Ovary (tissue), 10 donors: ENCODE measurements at places on chromosomes 1 and 21. TPM values are rescaled to one million over a fixed set of nuclear protein-coding genes. Genes with fewer than 3 reads are reported as not detected.

DNA sequence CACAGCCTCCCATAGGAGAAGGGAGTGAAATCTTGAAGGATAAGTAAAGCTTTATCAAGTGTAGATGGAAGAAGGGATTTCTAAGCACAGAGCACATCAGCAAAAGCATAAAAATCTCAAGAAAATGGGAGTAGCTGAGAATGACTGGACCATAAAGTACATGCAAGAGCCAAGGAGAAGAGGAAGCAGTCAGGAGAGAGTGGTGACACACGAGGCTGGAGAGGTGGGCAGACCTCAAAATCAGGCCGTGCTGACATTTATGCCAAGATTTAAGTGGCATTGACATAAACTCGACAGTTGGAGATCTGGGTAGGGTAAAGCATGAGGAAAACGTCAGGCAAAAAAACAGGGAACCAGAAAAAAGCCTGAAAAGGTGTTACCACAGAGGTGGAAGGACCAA is 62.3 kb downstream of the GFI1 start:
- H3K4me3 ChIP-seq: no peak overlapping the region
- H3K36me3 ChIP-seq: no peaks in the 10 kb centered on the region
- no peak overlapping the region for H3K27ac ChIP-seq
- no peaks in the 10 kb centered on the region for H3K27me3 ChIP-seq
- H3K4me1 ChIP-seq: no peaks in the 10 kb centered on the region
- DNase-seq: no peak

CGN gene
- total RNA-seq: 3.2 TPM

DNA sequence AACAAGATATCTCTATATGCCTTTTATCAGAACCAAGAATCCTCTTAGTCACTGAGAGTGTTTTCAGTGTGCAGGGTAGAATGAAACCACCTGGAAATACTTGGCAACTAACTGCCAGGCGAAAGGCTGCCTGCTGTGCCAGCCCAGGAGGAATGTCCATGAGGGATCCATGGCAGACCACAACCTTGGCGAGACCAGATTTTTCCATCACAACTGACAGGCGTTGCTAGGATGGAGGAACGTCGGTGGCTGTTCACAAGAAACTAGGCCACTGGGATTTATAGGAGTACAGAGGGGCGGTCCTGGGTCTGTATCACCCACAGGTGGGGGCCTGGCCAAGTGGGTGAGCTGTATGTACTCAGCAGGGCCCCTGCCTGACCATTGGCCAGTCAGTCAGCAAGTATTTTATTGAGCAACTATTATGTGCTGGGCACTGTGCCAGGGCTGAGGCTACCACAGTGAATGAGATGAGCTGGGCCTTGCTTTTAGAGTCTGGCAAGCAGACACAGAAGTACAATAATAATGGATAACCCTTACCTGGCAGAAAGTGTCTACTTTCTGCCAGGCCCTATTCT is 199.4 kb downstream of the FOXD2 start:
- H3K36me3 ChIP-seq: no peaks in the 10 kb centered on the region
- no peaks in the 10 kb centered on the region for H3K27me3 ChIP-seq
- H3K27ac ChIP-seq: no peak overlapping the region
- H3K4me1 ChIP-seq: no peaks in the 10 kb centered on the region

E2F2 gene
- total RNA-seq: 1.1 TPM

MIXL1 gene
- 0.34 TPM for total RNA-seq

DNA sequence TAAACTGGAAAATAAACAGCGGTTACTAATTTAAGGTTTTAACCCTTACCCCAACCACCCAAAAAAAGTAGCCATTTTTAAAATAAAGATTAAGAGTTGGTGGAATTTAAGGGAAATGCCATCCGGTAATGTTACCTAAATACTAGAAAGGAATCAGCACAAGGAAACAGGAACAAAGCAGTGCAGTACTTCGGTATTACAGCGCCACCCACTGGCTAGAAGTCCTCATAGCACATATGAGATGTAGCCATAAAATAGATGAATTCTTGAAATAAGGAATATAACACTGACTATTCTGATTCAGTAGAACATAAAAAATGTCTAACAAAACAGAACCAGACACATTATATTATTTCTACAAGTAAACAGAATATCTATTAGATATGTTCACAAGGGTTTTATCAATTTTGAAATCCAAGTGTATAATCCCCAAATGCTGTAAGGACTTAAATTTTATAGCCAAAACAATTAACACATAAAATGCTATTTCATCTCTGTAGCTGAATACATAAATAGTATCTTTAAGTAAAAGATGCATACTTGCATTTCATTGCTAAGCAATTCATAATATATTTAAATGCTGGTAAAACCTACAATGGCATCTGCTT is 58.8 kb downstream of the FRRS1 start:
- no peaks in the 10 kb centered on the region for H3K27me3 ChIP-seq
- no peak overlapping the region for H3K4me3 ChIP-seq
- DNase-seq: peak; percentile 80
- no peaks in the 10 kb centered on the region for H3K36me3 ChIP-seq

GRCh38 chr1:24374891-24375786 is 38.4 kb downstream of the STPG1 start:
- H3K27me3 ChIP-seq: no peaks in the 10 kb centered on the region
- H3K36me3 ChIP-seq: no peaks in the 10 kb centered on the region
- DNase-seq: no peak
- no peak overlapping the region for H3K27ac ChIP-seq
- H3K4me1 ChIP-seq: no peaks in the 10 kb centered on the region

SDC3 gene
- 28.8 TPM for total RNA-seq

LEFTY2 gene
- total RNA-seq: 196 TPM

- peak overlapping the region; percentile 43 for H3K4me3 ChIP-seq
- H3K27ac ChIP-seq: no peak overlapping the region
- no peaks in the 10 kb centered on the region for H3K36me3 ChIP-seq
- no peaks in the 10 kb centered on the region for H3K27me3 ChIP-seq
- peaks cover 2% of the 10 kb centered on the region for H3K4me1 ChIP-seq
These were observed 2.0 kb downstream of the LORICRIN start for GRCh38 chr1:153261281-153262069.

PRAMEF5 gene
- total RNA-seq: not detected

DNA sequence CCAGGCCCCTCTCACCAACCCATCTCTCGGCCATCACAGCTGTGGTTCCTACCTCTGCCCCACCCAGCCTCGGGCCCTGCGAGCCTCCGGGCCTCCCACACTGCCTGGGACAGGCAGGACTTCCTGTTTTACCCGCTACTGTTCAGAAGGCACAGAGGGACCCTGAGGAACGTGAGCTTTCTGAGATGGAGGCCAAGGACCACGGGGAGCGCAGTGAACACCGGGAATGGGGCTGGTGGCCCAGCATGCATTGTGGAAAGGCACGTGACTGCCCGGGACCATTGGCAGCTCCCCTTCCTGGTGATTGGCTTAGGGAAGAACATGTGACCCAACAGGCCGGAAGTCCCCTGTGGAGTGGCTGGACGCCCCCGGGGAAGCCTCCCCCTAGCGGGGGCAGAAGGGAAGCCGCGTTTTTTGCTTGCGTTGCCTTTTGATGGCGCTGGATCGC is 7.0 kb downstream of the S100B start:
- H3K36me3 ChIP-seq: no peaks in the 10 kb centered on the region
- no peak overlapping the region for H3K27ac ChIP-seq
- no peak for DNase-seq
- no peak overlapping the region for H3K4me3 ChIP-seq
- peaks cover 22% of the 10 kb centered on the region for H3K4me1 ChIP-seq
- H3K27me3 ChIP-seq: no peaks in the 10 kb centered on the region

DNA sequence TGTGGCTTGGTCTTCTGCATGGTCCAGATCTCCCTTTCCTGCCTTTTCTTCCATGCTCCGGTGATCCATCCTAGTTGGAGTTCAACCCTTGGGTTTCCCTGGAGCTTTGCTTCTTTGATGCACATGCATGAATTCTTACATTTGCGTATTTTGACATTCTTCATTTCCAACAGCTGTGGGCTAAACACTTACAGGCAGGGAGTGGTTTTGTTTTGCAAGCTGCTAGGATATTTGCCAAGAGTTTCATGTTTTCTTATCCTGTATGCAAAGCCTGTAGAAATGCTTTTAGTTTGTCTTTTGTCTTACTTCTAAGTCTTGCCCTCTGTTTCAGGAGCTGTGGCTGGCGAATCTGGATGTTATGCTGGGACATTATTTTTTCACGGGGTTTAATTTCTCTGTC is 90.3 kb upstream of the PAXBP1 start:
- H3K27ac ChIP-seq: no peak overlapping the region
- H3K4me3 ChIP-seq: no peak overlapping the region
- H3K4me1 ChIP-seq: peaks cover 3% of the 10 kb centered on the region

GRCh38 chr21:46099476-46099875 is 1.6 kb downstream of the COL6A2 start:
- no peaks in the 10 kb centered on the region for H3K27me3 ChIP-seq
- H3K36me3 ChIP-seq: no peaks in the 10 kb centered on the region

DNA sequence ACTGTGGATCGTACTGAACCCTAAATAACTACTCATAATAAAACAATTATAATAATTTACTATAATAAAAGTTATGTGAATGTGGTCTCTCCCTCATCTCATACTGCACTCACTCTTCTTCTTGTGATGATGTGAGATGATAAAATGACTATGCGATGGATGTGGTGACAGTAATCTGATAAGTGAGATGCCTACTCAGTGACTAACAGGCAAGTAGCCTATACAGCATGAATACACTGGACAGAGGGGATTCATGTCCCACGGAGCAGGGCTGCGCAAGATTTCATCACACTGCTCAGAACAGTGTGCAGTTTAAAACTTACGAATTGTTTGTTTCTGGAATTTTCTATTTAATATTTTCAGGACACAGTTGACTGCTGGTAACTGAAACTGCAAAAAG is 304.0 kb downstream of the DUSP10 start:
- no peak overlapping the region for H3K27ac ChIP-seq
- no peak overlapping the region for H3K4me3 ChIP-seq

DNA sequence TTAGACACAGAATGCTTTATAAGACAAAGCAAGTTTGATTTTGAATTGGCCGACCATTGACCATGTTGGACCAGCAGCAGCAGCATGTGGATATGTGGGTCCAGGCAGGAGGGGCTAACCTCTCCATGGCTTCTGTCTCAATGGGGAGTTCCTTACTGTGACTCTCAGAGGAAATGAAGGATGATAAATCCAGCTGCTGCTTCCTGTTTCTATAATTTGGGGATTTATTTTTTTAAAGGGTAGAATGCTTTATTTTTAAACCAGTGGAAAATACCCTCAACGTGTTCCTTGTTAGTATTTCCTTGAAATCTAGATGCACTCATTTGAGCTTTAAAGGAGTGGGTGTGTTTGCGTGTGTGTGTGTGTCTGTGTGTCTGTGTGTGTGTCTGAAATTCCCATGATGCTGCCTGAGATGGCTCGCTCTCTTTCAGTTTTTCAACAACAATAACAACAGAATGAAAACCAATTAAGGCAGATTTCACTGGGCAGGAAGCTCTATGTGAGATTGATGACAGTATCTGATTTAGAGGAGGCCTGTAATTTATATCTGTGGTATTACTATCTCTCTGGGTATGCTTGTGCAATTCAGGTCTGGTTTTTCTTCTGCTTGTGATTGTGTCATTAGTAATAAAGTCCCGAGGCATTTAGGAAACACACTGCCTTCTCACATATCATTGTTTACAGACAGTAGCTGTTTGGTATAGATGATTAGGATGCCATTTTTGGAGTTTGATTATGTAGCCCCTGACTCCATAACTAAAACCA is 86.1 kb upstream of the ZNF326 start:
- H3K27me3 ChIP-seq: no peaks in the 10 kb centered on the region
- H3K4me3 ChIP-seq: no peak overlapping the region
- H3K36me3 ChIP-seq: no peaks in the 10 kb centered on the region
- no peak overlapping the region for H3K27ac ChIP-seq
- peaks cover 6% of the 10 kb centered on the region for H3K4me1 ChIP-seq

GRCh38 chr1:37031871-37032270 is 2.4 kb downstream of the GRIK3 start:
- no peak overlapping the region for H3K4me3 ChIP-seq
- no peaks in the 10 kb centered on the region for H3K27me3 ChIP-seq
- no peak overlapping the region for H3K27ac ChIP-seq
- H3K36me3 ChIP-seq: no peaks in the 10 kb centered on the region
- peaks cover 2% of the 10 kb centered on the region for H3K4me1 ChIP-seq

DNA sequence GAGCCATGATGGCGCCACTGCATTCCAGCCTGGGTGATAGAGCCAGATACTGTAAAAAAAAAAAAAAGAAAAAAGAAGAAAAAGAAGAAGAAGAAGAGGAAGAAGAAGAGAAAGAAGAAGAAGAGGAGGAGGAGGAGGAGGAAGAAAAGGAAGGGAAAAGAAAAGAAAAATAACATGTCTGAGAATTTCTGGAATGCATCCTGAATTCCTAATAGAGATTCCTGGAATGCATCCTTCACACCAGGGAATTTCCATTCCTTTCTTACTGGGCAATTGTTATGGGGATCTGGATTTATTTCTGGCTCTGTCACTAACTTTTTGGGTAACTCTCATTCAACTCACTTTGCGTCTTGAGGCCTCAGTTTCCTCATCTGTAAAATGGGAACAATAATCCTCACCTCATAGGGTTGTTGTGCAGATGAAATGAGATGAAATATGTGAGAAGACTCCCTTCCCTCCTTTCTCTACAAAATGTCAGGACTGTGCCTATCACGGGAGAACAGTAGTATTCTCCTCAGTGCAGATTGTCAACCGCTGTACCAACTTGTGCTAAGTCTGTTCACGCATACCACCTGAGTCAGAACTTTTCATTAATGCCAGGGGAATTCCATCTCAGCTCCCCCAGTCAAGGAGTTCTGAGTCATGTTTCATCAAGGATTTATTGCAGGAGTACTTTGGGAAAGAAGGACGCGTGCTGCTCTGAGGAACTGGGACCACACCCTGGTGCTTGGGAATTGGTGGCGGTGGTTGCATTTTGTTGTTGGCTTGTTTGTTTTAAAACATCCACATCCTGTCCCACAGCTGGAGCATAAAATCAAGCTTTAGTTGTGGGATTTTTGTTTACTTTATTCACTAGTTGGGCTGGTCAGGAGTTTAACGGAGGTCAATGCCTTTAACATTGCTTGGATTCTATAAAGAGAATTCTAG is 42.4 kb upstream of the ROR1 start:
- DNase-seq: peak; percentile 22
- H3K27ac ChIP-seq: no peak overlapping the region
- H3K36me3 ChIP-seq: no peaks in the 10 kb centered on the region
- no peak overlapping the region for H3K4me3 ChIP-seq

- H3K4me1 ChIP-seq: no peaks in the 10 kb centered on the region
- no peaks in the 10 kb centered on the region for H3K36me3 ChIP-seq
- no peak overlapping the region for H3K4me3 ChIP-seq
These were observed 853.4 kb downstream of the KCNT2 start for GRCh38 chr1:195754874-195755273.

DNA sequence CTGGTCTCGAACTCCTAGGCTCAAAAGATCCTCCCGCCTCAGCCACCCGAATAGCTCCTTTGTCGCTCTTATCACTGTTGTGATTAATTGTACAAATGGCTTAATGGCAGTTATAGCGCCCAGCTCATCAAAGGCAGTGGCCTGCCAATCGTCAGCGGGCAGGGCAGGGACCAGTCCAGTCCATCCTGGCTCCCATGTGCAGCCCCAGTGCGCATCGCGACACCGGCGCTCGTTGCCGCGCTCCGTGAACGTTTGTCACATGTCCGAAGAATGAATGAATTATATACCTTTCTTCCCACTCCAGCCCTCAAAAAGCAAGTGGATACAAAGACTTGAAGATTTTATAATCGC is 18.4 kb downstream of the MTX1 start:
- H3K27me3 ChIP-seq: no peaks in the 10 kb centered on the region
- DNase-seq: peak; percentile 53
- H3K27ac ChIP-seq: peak overlapping the region; percentile 72
- no peaks in the 10 kb centered on the region for H3K4me1 ChIP-seq
